ENCODE measurements at places on chromosomes 2 and 18. TPM values are rescaled to one million over a fixed set of nuclear protein-coding genes. Genes with fewer than 3 reads are reported as not detected.

DNA sequence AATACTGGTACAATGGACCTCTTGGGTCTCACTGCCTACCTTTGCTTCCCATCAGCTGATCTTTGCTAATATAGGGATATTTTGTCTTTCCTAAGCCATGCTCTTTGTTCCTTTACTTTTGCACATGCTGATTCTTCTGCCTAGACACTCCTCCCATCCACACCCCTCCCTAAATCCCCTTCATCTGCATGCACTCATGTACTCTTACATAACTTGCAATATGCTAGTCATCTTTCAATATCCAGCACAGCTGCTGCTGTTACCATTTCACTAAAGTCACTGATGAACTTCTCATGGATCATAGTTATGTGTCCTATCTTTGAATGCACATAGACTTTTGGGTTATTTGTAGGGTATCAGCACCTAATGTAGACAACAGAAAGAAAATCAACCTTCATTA is 18.5 kb upstream of the DTNA start:
- DNase-seq: no peak

DNA sequence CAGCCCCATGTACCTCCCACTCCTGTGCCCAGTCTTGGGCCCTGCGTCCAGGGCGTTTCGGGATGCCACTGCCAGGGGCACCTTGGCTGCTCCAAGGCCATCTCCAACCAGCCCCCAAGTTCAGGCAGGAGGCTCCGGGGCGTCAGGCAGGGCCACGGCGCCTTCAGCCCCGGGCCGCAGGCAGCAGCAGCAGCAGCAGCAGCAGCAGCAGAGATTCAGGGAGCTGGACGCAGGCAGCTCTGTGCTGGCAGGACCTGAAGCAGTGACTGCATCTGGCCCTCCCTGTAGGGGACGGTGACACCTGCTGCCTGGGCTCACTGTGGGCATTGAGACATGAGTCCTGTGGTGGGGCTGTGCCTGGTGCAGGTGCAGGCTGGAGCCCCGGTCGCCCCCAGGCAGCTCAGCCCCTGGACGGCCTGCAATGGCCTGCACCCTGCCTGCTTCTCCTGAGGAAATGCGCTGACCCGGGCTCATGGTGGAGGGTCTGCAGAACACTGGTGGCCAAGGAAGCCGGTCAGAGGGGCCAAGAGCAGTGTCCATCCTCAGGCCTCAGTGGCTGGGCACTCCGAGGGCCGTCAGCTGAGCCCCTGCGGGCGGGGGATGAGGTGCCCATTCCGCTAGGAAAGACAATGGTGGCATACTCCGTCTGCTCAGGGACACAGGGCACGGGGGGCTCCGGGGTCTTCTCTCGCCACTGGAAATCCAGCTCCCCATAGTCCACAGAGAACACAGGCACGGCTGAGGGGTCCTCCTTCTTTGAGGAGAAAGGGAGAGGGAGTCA is 8.0 kb downstream of the PDCD1 start:
- no peak for DNase-seq

DNA sequence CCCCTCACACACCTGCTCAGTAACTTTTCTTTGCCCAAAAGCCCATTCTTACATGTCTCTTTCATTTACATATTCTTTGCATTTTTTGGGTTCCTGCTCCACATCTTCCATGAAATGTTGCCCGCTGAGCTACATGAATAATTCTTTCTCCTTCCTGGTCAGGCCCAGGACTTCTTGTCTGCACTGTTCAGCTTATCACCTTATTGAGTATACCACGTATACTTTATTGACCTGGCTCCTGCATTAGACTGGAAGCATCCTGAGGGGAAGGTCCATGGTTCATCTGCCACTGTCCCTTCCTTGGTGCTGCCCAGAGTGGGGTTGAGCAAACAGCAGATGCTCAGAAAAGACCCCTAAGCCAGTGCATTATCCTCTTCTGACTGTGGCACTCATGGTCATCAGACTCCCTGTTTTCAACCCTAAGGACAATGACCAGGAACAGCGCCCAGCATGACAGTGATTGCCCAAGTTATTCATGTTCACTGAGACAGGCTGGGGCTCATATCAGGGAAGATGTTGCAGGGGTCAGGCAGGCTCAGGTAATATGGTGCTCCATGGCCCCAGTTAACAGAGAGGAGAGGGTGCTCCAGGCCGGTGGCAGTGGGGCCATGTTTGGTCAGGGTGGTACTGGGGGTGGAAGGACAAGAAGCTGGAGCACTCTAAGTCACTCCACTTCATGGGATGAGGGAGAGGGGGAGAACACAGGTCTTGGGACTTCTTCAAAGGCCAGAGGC is 7.7 kb downstream of the APOB start:
- no peak for DNase-seq

DNA sequence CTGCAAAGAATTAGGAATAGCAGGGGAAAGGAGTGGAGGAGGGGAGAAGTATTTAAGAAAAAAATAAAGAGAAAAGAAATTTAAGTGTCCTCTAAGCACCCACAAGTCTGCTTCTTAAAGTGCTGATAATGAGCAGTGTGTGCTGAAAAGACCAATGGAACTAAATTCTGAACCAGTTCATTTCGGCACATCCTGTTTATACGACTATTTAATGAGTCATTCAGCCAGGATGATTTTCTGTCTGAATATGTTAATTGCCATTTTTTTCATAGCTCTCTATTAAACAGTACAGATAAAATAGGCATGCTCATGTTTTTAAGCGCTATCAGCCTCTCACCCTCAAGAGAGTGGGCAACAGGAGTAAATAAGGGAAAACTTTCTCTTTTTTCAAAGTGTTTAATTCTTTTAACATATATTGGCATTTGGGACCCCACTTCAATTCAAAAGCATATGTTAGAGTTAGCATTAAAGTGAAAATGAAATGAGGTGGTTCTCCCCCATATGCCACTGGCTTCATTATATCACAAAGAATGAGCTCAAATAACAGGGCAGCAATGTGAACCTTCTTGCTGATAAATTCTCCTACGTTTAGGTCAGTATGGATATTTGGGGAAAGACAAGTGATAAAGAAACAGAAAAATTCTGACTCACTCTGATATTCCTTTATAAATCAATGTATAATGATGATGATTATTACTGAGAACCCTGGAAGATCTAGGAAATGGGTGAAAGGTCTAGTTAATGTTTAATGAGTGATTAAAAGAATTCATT is 87.5 kb downstream of the TCF4 start:
- DNase-seq: no peak

- DNase-seq: no peak
These were observed 15.5 kb downstream of the MROH2A start for GRCh38 chr2:233793465-233794127.

- no peak for DNase-seq
These were observed 41.2 kb downstream of the CHRNA1 start for GRCh38 chr2:174722942-174723592.

- DNase-seq: no peak
These were observed 611.3 kb upstream of the SYT4 start for GRCh38 chr18:43888598-43888997.

DNA sequence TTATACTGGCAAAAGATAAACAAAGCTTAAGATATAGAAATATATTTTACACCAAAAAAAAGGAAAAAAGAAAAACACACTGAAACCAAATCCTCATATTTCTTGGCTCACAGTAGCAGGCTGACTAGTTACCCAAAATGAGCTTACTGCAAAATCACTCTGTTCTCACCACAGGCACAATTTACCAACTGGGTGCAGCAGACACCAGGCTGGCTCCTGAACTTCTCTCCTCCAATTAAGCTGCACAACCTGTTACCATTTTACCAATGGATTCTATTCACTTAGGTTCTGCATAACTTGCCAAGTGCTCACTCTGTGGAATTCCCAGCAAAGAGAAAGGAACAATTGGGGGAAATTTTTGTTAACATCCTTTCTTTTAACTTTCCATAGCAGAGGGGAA is 679.3 kb downstream of the ZEB2 start:
- no peak for DNase-seq

GRCh38 chr2:188765522-188766470 is 208.4 kb upstream of the COL3A1 start:
- DNase-seq: no peak

- no peak for DNase-seq
These were observed 2.8 kb upstream of the TUBB6 start for GRCh38 chr18:12305211-12305610.

GRCh38 chr2:238256594-238257104 is 16.8 kb upstream of the HES6 start:
- peak; percentile 54 for DNase-seq

- DNase-seq: no peak
These were observed 504.8 kb upstream of the NRP2 start for GRCh38 chr2:205177546-205177945.

- DNase-seq: no peak
These were observed 21.6 kb upstream of the VPS4B start for GRCh38 chr18:63443829-63444228.

DNA sequence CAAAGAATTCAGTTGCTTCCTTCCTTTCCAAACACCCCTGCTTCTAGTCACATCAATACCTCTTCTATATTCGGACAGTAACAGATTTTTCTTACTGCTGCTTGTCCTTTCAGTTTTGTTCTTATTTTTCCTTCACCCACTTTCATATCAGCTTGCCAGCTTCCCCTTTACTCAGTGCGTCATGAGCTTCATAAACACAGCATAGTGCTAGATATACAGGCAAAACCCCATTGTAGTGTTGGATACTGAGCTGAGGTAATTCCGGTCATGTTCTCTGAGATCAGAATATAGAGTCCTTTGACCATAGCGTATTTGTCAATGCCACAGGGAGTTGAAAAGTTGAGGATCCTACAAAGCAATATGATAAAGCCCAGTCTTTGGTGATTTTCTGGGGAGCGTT is 2.4 kb downstream of the FARP2 start:
- no peak for DNase-seq

GRCh38 chr2:7116511-7116910 is 199.3 kb downstream of the RNF144A start:
- DNase-seq: no peak

DNA sequence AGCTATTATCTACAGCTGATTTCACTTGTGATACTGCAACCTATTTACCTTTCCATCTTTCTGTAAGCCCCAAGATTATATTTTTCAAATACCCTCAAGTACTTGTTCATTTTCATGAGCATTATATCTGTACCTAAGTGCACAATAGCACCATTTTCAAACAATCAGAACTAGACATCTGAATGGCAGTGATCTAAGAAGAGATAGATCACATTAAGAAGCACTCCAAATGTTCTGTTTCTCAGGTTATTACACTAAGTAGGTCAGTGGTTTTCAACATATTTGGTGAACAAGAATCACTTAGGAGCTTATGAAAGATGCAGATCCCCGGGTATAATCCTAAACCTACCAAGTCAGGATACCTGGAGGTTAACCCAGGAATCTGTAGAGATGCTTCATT is 872.7 kb downstream of the DCDC2C start:
- DNase-seq: no peak

DNA sequence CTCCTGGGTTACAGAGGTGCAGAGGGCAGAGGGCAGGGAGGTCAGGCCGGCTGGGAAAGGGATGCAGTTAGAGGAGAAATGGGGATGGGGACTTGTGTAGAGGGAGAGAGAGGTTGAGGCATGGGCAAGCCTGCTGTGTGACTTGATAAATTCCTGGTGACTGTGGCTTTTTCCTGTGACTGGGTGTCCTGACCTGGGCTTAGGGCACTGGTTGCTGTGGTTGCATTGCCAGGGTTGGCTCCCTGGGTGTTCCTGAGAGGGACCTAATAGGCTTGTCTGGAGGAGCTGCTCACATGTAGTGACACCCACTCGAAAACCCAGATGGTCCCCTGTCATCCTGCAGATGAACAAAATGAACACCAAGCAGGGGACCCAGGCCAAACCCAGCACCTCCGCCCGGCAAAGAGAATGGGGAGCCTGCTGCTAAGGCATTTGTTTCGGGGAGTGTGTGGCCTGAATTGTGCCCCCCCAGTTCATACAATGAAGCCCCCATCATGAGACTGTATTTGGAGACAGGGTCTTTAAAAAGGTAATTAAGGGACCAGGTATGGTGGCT is 78.6 kb downstream of the VWA3B start:
- DNase-seq: no peak

- DNase-seq: no peak
These were observed 190.4 kb downstream of the MC4R start for GRCh38 chr18:60182223-60182622.

DNA sequence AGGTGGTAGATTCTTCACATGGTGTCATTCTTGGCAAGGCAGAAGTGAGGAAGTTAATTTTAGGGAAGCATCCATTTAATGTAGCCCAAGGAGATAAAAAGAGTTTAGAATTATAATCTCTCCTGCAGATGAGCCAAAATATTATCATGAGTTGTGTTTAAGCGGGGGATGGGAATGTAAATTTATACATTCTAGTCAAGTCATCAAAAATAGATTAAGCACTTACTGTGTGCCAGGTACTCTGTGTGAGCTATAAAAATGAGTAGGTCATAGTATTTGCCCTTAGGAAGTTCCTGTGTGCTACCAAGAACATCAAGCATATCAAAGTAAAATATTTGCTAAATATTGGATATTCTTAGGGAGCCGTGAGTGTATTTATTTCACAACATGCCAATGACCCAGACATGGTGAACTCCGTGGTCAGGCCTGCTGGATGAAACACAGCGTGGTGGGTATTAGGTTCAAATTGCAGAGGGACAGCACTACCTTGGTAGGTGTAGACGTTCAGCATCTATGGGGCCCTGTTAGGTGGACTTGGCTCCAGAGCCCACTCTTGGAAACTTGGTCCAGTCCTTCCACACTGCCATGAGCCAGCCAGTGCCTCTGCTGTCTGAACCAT is 37.4 kb downstream of the MEIS1 start:
- DNase-seq: no peak

- no peak for DNase-seq
These were observed 53.8 kb upstream of the ASB18 start for GRCh38 chr2:236317938-236318396.

DNA sequence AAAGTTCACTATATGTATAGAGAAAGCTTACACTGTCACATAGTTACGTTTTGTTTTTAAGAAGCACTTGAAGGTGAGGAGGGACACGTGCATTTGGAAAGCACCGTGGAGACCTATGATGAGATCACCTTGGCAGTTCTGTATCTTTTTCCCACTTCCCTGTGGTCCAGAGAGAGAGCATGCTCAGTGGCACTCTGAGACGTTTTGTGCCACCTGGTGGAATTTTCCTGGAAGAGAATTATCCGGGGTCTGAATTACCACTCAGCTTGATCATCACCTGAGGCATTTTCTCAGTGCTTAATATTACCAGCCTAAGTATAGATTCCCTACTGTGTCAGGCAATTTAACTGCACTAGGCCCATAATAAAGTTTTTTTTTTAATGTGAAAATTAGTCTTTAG is 469.4 kb upstream of the SMIM21 start:
- DNase-seq: no peak

GRCh38 chr2:80068038-80068731 is 236.4 kb downstream of the LRRTM1 start:
- no peak for DNase-seq

- DNase-seq: no peak
These were observed 232.7 kb downstream of the METTL4 start for GRCh38 chr18:2338601-2339000.

Gene RNU2-63P
- not detected for total RNA-seq

Gene RBKS
- 2.6 TPM for total RNA-seq

Gene TMSB10
- 1,262 TPM for total RNA-seq

Gene KCNK3
- total RNA-seq: 2.8 TPM

Gene MALL
- 13.7 TPM for total RNA-seq

Gene KCNG3
- 0.41 TPM for total RNA-seq

Gene KIAA2012
- total RNA-seq: 0.15 TPM

Gene CCDC88A
- 37.7 TPM for total RNA-seq

Gene C1QL2
- not detected for total RNA-seq

Gene TEKT4
- 0.55 TPM for total RNA-seq

Gene ANKRD62
- not detected for total RNA-seq

Gene ZSWIM2
- not detected for total RNA-seq

Gene COBLL1
- 32.6 TPM for total RNA-seq
